ENCODE measurements at places on chromosomes 1 and 21.

GRCh38 chr1:165501330-165501969 lies 42.4 kb upstream of the LRRC52 start:
- DNase-seq: no peak

DNA sequence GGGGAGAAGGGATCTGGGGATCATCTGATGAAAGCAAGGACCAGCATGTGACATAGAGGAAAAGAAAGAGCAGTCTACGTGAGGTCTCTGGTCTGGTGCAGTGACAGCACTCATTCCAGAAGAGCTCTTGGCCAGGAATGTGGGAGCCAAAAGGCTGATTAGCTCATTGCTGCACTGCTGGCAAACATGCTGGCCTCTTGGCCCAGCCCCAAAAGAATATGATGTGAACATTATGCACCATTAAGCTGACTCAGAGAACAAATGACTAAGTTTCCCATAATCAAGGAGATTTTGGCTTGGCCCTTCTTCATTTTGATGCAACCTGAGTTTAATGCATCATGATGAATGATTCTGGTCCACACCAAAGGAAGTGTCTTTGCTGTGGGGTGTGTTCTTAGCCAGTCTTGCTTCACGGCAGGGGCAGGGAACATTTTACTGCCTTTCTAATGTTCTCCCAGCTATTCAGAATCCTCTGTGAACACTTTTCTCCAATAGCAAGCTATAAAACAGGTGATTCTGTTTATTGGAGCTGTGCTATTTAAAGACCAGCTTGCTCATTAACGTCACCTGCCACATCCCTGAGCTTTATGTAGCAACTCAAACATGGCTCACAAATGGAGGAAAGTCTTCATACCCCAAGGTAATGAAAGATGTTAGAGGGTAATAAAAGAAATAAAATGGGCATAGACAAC lies 55.1 kb downstream of the PCBP3 start:
- DNase-seq: no peak

DNA sequence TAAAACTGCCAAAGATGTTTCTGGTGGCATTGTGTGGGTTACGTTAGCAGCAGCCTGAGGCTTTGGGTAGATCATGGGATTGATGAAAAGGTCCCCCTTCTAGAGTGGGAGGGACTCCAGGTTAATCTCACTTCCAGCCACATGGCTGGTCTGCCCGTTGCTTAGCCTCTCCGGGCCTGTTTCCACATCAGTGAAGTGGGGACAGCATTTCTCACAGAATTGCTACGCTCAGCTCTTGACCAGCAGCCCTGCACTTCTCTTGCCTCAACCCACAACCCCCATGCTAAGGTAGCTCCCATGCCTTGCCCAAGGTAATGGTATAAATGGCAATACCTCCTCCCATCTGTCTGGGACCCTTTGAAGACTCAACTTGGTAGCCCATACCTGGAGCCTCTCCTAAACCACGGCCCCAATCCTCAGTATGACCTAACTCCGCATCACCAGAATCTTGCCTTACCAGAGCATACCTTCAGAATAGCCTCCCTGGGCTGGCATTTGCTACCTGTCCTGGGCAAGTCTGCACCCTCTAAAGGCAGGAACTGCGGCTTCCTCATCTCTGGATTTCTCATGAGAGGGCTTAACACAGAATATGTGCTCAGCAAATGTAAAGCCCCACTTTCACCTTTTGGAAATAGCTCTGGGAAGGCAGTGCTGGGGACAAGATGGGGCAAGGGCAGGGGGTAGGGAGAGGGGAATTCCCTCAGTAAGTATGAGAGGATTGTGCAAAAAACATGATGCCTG lies 10.9 kb upstream of the GUCA2A start:
- DNase-seq: no peak

GRCh38 chr21:33302796-33303195 lies 22.0 kb upstream of the IFNAR1 start:
- DNase-seq: no peak

DNA sequence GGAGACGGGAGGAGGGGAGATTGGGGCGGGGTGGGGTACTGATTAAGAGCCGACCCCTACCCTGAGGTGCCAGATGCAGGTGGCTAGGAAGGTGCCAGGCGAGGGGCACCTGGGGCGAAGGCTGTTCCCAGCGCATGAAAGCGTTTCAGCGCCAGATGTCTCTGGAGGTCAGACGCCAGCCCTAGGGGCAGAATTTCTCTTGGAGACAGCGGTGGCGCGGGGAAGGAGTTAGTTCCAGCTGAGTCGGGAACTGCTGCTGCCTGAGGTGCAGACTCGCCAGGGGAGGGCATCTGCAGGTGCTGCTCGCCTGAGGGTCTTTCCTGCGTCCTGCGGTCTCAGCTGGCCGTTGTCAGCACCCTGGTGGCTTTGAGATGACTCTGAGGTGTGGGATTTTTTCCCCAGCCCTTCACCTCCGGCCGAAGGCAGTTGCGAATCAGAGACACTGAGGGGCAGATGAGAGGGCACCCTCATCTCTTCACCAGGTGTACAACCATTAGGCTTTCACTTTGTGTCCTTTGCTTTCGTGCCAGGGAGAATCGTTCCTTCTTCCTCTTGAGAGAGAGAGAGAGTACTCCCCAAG lies 539 bp downstream of the CGN start:
- DNase-seq: peak; percentile 27

DNA sequence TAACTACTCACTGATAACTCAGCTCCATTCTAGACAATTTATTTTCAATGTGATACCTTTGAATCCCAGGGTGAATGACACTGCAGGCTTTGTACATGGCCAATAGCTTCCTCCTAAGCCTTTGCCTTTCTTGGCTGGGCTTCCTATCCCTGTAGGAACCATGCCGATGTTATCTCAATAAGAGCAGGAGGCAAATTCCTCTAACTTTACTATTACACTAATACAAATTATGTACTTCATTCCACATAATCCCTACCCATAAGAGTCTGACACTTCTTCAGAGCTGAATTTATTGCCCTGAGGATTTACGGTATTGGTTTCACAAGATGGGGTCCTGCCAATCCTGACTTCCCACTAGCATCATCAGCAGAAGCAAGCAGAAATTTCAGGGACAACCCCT lies 14.0 kb downstream of the TGFBR3 start:
- no peak for DNase-seq

DNA sequence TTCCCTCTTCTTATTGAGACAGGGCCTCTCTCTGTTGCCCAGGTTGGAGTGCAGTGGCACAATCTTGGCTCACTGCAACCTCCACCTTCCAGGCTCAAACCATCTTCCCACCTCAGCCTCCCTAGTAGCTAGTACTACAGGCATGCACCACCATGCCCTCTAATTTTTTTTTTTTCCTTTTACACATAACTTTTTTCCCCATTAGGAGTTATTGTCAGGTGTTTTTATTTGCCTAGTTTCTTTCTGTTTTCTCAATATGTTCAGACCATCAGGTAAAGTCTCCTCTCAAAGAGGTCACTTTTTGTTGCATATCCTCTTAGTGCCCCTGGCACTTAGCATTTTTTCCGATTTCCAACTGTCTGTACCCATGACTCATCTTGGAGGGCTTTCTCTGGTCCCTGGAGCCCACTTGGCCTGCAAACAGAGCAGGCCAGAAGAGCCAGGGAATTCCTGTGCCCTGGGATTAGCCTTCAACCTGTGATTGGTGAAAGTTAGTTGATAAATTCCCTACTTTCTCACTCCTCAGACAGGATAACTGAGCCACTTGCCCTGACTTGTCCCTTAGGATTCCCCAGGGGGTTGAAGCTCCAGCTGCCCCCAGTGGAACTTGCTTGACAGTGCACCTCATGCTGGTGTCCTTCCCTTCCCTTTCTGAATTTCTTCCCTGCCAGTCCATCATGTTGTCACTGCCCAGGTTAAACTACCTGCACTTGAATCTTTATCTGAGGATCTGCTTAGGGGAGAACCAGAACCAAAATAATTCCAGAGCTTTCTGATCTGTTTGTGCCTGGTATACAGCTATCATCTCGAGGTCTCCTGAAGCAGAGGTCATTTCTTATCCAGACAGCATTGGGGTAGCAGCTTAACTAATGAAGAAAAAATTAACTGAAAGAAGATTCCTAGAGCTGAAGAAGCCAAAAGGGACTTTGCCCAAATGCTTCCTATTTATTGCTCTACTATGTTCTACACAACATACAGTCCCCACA lies 2.4 kb downstream of the NTPCR start:
- DNase-seq: peak; percentile 7

DNA sequence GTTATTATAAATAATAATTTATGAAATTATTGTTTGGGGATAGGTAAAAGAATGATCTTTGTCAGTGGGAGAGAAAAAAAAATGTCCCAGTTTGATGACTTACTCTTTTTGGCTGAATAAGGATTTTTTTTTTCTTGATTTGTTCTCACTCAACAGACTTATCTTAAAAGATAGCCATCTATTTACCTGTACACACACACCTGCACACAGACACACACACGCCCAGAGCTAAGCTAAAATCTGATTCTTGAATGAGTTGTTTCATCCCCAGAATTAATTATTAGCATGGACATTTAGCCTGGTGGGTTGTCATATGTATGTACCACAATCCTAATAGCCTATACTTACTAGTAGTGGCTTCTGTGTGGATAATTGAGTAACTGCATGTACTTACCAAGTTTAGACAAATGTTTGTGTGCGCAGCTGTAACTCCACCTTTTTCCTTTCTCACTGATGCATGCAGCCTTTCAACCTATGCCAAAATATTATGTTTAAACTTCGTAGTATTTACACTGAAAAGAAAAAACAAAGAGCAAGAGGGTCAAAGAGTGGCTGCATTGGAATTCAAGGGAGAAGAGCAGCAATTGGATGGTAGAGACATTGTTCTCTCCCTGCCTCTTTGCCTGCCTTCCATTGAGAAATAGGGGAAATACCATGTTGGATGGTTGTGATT lies 174.3 kb downstream of the ADGRL2 start:
- no peak for DNase-seq

- DNase-seq: no peak
These were observed 134.9 kb downstream of the RUNX1 start for GRCh38 chr21:34914239-34914638.

GRCh38 chr1:17502326-17502778 lies 37.1 kb upstream of the ARHGEF10L start:
- DNase-seq: no peak

- no peak for DNase-seq
These were observed 95.2 kb upstream of the ADAR start for GRCh38 chr1:154703170-154703569.

DNA sequence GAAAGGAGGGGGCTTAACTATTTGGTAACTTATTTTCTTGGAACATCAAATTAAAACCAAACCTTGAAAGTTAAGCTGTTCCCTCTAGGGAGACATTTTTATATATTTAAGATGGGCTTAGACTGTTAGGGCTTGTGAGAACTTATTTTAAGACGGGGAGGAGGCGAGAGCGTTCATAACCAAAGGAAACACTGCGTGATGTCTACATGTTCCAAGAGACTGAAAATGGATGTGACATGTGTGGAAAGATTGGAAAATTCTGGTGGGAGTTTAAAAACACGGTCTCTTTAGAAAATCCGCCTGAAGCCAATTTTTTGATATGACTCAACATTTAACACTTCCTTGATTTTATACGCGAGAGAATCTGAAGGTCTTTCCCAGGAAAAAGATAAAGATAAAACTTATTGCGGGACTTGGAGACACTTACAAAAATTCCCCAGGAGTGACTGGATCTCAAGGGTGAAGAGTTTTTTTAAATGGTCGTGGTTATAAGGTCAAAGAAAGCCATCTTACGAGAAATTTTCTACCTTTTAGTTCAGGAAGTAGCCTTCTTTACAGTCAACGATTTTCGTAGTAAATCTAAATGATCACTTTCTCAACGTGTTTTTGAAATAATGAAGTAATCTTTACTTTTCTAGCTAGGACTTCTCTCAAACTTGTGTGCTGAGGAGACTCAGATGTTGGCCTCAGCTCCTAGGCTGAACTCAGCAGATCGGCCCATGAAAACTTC lies 828 bp downstream of the PNRC2 start:
- DNase-seq: no peak

- DNase-seq: no peak
These were observed 27.9 kb upstream of the NPL start for GRCh38 chr1:182761396-182762395.

DNA sequence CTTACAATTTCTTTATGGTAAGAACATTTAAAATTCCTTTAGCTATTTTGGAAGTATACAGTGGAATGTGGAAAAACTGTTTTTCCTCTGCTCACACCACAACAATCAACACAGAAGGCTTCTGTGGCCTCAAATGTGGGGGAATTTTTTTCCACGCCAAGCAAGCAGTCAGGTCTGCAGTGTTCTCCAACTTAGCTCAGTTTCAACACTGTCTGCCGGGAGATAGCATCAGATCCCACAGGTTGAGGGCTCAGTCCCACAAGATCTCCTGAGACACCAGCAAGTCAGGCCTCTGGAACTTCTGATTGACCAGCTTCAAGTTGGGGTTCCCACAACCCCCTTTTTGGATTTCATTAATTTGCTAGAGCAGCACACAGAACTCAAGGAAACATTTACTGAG lies 50.3 kb downstream of the PTBP2 start:
- DNase-seq: no peak

- no peak for DNase-seq
These were observed 10.2 kb upstream of the PRDX1 start for GRCh38 chr1:45531873-45532272.

DNA sequence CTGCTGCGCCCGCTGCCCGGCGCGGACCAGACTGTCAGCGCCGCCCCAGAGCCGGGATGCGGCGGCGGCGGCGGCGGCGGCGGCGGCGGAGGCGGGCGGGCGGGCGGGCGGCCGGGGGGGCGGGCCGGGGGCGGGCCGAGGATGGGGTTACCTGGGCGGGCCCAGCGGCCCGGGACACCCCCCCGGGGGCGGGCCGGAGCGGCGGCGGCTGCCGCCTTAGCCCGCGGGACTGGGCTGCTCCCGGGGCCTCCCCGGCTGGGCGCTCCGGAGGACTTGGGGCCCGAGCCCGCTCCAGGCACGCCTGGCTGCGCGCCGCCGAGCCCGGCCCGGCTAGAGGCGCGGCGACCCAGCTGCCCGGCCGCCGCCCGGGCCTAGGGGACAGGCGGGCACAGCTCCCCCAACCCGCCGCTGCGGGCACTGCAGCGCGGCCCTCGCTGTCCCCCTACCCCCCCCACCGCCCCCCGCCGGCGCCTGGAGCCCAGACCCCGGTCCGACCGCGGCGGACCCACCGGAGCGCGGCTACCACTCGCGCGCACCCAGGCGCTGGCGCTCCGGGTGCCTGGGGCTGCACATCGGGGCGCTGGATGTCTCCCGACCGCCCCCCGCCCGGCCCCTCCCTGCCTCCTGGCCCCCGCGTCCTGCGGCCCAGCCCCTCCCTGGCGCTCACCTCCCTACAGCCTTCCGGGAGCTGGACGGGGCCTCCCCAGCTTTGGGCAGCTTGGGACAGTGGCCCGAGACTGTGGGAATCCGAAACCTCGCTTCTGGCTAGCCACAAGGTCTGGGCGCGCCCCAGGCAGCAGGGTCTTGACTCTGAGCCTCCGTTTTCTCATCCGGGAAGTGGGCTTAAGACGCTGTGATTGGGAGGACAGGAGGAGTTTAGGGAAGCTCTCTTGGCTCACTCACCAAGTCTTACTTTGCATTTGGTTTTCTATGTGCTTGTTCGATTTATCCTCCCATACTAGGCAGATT lies at the start of gene WNT4:
WNT4 (minus strand) TSS at position 33 of the 969 bp plus-strand sequence. CDS start 175 bp downstream, outside the sequence.
- DNase-seq: no peak

All from NCI-H2227 treated with DMSO at 0.1 percent for 48 hours (cell line).